ENCODE measurements at places on chromosomes 1 and 21. TPM values are rescaled to one million over a fixed set of nuclear protein-coding genes. Genes with fewer than 3 reads are reported as not detected.

GOLPH3L gene
- total RNA-seq, result 10.4 TPM

UMODL1 gene
- not detected for total RNA-seq

EBNA1BP2 gene
- total RNA-seq, result 57.9 TPM

PDC gene
- total RNA-seq, result not detected

IRF6 gene
- 0.59 TPM for total RNA-seq

TTC22 gene
- not detected for total RNA-seq

MYOG gene
- not detected for total RNA-seq

KLHDC7A gene
- not detected for total RNA-seq

SPRR2G gene
- not detected for total RNA-seq

PLEKHN1 gene
- total RNA-seq, result 1.8 TPM

Data from smooth muscle cell of the umbilical artery (primary cell).